ENCODE measurements at places on chromosomes 2 and 18.

DNA sequence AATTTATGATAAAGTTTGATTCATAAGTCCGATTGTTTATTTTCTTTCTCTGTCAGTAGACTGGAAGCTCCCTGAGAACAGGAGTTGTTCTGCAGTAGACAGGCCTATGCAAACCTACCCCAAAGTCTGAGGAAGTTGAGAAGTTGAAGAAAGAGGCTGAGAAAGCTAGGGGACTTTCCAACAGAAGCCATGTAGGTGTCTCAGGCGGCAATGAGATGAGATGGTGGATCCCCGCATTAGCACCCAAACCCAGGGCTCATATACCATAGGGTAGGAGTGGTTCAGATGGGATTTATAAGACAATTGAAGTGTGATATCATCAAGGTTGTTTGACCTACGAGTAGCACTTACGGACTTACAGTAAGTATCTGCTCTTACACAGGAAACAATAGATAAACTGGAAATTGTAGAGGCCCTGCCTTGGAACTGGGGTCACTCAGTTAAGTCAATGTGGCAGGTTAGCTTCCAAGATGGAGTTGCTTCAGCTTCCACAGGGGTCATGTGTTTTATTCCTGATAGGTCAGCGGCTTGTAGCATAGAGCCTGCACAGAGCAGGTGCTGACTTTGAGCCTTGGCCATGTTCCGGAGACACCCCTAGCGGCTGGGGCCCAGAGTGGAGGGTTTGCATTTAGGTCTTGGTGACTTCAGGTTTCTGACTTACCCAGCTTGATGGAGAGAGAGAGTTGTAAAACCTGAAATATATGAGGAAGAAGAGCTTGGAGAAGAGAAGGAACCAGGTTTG, 2.3 kb upstream of the PSD4 start:
- no peak for ATAC-seq

DNA sequence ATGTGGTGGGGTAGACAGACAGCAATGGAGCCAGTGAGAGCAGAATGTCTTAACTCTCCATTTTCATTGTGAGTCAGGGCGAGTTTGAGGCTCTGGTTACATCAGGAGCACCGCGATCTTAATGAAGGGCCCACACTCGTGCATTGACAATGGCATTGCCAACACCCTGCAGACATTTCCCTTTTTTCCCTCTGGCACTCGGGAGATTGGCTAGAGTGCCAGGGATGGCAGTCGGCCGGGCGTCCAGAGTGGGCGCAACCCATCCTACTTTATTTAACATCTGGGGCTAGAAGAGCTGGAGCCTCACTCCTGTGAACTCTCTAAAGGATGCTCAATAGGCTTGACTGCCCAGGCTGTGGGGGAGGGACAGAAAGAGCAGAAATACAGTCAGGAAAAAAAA, 9.7 kb downstream of the PROKR1 start:
- no peak for ATAC-seq

- no peak for ATAC-seq
These were observed 1102.4 kb upstream of the ZEB2 start for GRCh38 chr2:145622285-145622684.

GRCh38 chr2:63784461-63784860, 57.2 kb upstream of the UGP2 start:
- ATAC-seq, result no peak

DNA sequence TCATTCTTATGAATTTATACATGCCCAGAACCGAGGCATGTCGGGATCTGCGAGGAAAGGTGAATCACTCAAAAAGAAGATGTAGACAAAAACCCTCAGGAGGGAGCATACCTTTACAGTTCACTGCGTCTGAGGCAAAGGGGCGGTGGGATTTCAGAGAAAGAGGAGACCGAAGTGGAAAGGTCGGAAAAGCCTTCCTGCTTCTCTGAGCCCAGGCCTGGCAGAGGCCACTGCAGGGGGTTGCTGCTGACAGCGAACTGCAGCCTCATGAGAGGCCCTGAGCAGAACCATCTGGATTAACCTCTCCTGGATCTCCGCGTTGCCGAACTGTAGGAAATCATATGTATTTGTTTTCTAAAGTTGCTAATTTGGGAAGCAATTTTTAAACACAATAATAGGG, 713.1 kb upstream of the SOX11 start:
- ATAC-seq, result no peak

GRCh38 chr2:28906376-28906775, 11.9 kb downstream of the WDR43 start:
- ATAC-seq, result no peak

- ATAC-seq, result no peak
These were observed 43.7 kb upstream of the TWIST2 start for GRCh38 chr2:238803996-238804870.

DNA sequence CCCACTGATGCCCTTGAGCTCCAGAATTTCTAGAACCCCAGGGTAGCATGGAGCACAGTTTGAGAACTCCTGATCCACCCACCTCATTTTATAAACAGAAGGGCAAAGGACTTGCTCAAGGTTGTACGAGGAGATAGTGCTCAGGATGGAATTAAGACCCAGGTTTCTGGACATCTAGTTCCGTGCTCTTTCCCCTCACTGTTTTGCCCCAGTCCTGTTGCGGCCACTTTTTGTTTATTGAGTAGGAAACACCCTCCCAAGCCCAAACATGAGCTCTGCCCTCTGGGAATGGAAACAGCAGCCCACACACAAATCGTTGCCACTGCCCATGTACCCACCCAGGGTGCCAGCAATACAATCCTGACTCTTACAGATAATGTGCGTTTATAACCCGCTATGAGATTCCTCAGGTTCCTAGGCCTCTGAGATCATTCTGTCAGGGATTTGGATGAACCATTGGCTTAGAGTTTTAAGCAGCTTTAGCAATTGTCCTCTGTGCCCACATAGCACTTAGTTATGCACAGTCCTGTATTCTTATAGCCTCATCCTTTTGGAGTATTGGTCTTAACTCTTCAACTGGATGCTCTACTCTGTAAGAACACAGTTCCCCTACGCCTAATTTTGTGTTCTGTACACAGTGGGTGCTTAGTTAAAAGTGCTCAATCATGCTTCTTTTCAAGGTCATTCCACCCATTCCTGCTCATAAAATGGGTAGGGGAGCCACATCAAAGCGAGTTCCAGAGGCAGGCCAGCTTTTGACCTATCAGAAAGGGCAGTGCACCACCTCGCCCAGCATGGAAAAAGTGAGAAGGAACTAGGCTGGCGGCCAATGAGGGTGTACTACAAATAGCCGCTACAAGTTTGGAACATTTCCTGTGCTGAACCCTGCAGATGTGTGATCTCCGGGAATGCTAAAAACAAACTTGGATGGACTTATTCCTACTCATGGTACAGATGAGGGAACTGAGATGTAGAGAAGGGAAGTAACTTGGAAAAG, 60.3 kb upstream of the IGFBP2 start:
- no peak for ATAC-seq

DNA sequence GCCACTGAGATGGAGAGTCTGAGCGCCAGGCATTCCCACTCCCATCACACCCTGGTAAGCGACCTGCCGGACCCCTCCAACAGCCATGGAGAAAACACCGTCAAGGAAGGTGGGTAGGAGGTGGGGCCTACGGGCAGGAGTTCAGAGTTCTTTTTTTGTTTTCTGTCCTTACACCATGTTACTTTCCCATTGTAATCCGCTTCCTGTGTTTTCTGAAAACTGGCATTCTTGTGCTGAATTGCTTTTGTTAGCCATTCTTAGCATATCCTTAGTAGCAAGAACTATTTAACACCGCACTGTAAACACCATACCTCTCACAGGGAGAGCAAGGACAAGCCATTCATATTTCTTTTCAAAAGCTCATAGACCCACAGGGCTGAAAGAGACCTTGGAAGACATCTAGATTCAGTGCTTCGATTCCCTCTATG, 46.2 kb downstream of the UNC80 start:
- no peak for ATAC-seq

- no peak for ATAC-seq
These were observed 604.3 kb upstream of the CDH7 start for GRCh38 chr18:65146482-65147021.

- no peak for ATAC-seq
These were observed 22.5 kb downstream of the CYRIA start for GRCh38 chr2:16643099-16643498.

DNA sequence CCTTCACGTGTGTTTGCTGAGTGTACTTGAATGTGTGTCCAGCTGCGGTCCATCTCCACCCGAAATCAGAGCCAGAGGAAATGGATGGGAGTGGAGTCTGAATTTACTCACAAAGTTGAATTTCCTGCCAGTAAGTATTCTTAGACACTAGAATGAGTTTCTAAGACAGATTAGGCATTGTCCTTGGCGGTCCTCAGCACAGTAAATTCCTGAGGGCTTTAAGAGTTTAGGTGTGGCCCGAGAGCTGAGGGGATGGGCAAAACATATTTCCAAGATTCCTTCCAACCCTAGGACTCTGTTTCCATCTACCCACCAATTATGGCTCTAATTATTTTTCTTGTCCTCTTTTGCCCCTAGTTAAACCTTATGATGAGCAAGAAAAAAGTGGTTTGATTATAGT, 90.3 kb upstream of the PHLPP1 start:
- ATAC-seq, result no peak

- no peak for ATAC-seq
These were observed 73.7 kb downstream of the PTGR3 start for GRCh38 chr18:75135158-75135725.

DNA sequence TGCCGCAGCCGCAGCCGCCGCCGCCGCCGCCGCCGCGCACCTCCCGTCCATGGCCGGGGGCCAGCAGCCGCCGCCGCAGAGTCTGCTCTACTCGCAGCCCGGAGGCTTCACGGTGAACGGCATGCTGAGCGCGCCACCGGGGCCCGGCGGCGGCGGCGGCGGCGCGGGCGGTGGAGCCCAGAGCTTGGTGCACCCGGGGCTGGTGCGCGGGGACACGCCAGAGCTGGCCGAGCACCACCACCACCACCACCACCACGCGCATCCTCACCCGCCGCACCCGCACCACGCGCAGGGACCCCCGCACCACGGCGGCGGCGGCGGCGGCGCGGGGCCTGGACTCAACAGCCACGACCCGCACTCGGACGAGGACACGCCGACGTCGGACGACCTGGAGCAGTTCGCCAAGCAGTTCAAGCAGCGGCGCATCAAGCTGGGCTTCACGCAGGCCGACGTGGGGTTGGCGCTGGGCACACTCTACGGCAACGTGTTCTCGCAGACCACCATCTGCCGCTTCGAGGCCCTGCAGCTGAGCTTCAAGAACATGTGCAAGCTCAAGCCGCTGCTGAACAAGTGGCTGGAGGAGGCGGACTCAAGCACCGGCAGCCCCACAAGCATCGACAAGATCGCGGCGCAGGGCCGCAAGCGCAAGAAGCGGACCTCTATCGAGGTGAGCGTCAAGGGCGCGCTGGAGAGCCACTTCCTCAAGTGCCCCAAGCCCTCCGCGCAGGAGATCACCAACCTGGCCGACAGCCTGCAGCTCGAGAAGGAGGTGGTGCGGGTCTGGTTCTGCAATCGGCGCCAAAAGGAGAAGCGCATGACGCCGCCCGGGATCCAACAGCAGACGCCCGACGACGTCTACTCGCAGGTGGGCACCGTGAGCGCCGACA, 2.4 kb downstream of the POU3F3 start:
- ATAC-seq, result peak; percentile 7

- no peak for ATAC-seq
These were observed 91.7 kb downstream of the DYSF start for GRCh38 chr2:71544919-71545571.

GRCh38 chr2:195602687-195603086, 54.3 kb upstream of the SLC39A10 start:
- ATAC-seq, result no peak

GRCh38 chr18:79876497-79876896, 75.0 kb downstream of the SLC66A2 start:
- ATAC-seq, result no peak

- peak; percentile 69 for ATAC-seq
These were observed 4.1 kb downstream of the LDAH start for GRCh38 chr2:20818820-20819219.

GRCh38 chr2:181457741-181458425, 697 bp downstream of the ITGA4 start:
- ATAC-seq, result peak; percentile 37

- ATAC-seq, result no peak
These were observed 110.5 kb upstream of the NYAP2 start for GRCh38 chr2:225288986-225289385.

DNA sequence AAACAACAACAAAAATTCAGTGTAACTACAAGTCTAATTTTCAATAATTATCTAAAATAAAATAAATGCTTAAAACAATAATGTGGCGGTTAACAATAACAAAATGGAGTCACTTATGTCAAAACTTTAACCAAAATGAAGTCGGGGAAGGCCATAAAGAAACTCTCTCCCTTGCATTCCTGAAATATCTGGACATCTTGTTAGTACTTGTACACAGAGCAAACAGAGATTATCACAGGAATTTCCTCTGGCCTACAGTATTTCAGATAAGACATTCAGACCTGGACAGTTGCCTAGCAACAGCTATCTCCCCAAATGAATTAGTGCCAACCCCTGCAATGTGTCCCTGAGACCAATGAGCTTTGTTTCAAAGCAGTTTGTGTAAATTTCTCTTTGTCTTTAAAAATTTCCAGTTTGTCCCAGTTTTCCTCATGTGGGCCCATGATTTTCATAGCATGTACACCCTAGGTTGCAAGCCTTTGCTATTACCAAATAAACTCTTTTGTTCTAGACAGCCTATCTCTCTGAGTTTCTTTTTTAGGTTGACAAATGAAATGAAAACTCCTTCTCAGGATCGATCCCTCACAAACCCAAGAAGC, 68.6 kb downstream of the EXOC6B start:
- ATAC-seq, result no peak

DNA sequence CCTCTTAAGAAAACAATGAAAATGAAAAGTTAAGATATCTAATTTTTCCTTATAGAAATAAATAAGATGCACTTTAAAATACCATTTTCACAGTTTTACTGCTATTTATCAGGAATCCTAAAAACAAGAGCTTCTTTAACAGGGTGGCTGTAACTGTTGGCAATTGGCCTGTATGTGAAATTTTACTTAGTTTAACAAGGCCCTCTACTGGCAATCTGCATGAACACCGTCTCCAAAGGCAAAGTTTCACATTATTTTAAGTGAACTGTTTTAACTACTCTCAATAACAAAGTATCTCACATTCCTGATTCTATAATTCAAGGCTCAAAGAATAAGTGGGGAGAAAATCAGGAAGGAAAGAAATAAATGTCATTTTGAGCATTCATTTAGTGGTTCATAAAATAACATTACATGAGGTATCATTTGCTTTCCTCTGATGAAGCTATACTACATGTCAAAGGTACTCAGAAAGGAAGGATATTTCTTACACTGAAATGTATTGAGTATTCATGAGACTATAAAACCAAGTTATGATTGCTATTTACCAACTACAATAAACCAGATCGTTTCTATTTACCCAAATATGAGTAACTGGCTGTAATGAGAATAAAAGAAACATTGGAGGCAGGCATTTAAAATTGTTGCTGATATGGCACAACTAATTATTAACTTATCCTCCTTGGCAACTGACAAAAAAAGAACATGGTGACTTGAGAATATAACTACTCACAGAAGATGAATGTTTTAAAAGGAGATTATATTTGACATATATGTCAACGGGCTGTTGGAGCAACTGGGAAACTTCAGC, 7.0 kb downstream of the NCKAP5 start:
- ATAC-seq, result no peak

DNA sequence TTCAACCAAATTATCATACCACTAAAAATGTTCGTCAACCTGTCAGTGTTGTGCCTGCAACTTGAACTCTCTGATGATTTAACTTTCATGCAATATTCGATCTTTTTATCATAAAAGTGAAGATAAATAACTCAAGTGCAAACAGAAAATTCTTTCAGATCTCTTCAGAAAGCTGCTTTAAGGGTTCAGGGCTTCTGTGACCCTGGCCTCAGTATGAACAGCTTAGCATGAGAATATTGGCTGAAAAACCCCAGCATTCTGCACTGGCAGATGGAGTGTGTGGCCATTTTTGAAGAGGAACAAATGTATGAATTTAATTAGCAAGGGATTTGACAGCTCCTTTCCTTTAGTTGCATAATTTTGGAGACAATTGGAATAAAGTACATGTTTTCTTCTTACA, 851.4 kb upstream of the SOX11 start:
- ATAC-seq, result no peak
